AG04450 (cell line): ENCODE measurements at places on chromosomes 16 and 17.

GRCh38 chr17:40014375-40014980 is 762 bp upstream of the CSF3 start:
- DNase-seq: no peak

- no peak for DNase-seq
Observed at GRCh38 chr17:6867849-6868248, 36.3 kb upstream of the TEKT1 start.

GRCh38 chr17:78818932-78819331 is 21.7 kb downstream of the USP36 start:
- DNase-seq: no peak

GRCh38 chr17:74646231-74646630 is 22.7 kb upstream of the CD300E start:
- no peak for DNase-seq

GRCh38 chr16:12337871-12338655 is 361.5 kb downstream of the SNX29 start:
- no peak for DNase-seq

- no peak for DNase-seq
Observed at GRCh38 chr17:44384281-44384822, 5.1 kb downstream of the ITGA2B start.

- no peak for DNase-seq
Observed at GRCh38 chr17:32935726-32936125, 7.8 kb downstream of the TMEM98 start.

DNA sequence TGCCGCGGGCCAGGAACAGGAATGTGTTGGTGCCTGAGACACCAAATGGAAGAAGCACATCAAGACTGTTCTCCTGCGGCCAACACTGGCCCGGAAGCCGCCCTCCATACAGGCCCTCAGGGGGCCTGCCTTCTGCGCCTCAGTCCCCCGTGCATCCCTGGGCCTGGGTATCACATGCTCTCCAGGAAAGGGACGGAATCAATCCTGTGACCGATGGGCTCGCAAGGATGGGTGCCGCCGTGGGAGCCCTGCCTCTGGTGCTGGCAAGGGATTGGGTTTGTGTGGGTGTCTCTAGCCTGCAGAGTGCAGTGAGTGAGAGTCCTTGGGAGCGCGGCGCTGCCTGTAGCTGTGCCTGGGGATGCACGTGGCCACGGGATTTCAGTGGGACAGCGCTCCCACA is 19.4 kb downstream of the CIBAR2 start:
- DNase-seq: no peak

GRCh38 chr16:81324808-81325207 is 10.0 kb downstream of the GAN start:
- DNase-seq: no peak

DNA sequence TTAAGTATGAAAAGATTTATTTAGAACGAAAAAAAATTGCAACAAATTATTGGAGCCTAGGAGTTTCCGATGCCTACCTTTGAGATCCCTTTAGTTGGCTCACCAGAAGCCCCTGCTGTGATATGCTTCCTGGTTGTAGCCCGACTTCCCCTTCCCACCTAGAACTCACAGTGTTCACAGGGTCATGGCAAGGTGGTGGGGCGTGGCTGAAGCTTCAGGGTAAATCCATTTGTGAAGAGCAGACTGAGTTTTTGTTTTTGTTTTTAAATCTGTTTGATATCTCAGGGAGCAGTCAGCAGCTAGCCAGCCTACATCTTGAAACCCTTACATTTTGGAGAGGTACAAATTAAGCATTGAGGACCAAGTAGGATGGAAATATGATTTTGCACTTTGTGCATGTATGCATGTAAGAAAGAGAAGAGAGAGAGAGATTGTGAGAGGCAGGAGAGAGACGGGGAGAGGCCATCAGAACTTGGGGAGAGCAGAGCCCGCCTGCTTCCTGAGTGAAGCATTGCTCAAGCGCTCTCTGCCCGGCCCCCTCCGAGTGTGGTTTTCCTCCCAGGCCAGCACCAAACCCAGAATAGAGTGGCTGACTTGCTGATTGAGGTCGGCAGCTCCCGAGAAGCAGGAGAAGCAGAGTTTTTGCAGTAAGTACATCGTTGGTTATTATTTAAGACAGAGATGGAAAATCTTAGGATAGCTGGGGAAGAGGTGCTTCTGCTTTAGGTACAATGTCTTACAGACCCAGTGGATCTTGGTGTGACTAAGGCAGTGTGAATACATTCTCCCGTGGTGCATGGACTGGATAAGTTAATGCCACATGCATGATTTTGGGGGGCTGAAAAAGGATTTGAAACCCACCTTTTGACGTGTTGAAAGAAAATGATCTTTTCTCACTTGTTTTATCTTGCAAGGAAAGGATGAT is 64.2 kb downstream of the SPECC1 start:
- no peak for DNase-seq

GRCh38 chr17:7932949-7933348 is 943 bp downstream of the CNTROB start:
- no peak for DNase-seq

DNA sequence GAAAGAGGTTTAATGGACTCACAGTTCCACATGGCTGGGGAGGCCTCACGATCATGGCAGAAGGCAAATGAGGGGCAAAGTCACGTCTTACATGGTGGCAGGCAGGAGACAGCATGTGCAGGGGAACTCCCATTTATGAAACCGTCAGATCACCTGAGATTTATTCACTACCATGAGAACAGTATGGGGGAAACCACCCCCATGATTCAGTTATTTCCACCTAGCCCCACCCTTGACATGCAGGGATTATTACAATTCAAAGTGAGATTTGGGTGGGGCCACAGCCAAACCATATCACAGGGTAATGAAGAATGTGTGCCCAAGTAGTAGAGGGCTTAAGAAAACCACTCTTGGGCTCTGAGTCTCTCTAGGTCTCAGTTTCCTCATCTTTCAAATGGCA is 85.1 kb downstream of the PRKCB start:
- no peak for DNase-seq

DNA sequence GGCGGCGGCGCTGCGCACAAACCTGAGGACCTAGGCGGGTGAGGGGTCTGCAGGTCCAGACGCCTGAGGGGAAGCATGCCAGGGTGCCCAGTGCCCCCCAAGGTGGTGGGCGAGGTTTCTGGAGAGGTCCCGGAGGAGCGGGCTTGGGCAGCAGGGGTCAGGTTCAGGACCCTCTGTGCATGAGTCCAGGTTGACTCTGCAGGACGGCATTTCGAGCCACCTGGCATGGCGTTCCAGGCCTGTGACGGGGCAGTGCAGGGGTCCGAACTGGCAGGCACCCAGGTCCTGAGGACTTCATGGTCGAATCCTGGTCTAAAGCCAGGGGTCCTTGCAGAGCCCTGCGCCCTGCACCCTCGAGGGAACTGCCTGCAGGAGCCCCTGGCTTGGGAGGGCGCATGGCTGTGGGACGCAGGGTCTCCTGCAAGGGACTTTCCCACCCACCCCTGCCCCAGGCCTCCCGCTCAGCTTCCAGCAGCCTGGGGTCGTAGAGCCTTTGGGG is 3.5 kb downstream of the SLC16A3 start:
- no peak for DNase-seq

DNA sequence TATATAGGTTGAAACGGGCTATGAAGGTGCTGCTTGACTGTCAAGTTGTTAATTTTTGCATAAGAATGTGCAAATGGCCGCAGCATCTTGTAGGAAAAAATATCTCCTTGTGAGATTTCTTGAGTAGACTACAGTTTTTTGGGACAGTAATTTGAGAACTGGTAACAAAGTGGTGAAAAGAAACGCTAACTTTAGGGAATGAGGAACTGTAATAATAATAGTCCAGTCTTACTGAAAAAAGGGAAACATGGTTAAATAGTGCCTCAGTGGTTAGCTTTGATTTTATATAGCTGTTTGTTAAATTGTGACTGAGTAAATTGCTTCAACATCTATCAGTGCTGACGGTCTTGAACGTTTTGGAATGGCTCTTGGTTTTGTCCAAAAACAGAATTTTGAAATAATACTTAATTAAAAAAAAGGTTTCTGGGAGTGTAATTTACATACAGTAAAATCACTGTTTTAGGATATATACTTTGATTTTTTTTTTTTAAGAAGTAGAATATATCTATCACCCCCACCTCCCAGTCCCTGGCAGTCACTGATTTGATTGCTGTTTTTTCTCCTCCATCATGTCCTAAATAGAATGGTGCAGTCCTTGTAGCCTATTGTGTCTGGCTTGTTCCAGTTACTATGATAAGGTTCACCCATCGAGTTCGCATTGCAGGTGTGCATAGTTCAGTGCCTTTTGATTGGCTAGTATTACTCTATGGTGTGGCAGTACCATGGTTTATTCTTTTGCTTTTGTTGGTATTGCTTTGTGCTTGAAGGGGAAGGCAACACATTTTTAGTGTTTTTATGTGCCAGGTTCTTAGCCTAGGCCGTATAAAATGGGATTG is 2.8 kb downstream of the HAPSTR1 start:
- DNase-seq: no peak

DNA sequence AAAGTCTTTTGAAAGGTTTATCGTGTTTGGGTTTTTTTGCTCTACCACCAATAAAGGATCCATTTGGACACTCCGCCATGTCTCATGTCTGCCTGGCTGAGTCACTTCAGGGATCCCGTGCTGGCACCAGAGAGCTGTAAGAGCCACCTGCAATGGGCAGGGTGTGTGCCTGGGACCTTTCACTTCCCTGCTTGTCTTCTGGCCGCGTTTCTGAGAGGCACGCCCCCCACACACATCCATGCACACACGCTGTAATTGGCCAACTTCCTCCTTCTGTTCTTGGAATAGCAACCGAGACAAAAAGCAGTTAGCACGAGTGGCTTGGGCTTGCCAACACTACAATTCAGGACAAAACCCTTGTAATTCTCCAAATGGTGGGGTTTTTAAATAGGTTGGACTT is 9.8 kb upstream of the SOST start:
- no peak for DNase-seq

- DNase-seq: no peak
Observed at GRCh38 chr17:39212195-39212810, 12.2 kb downstream of the RPL19 start.

DNA sequence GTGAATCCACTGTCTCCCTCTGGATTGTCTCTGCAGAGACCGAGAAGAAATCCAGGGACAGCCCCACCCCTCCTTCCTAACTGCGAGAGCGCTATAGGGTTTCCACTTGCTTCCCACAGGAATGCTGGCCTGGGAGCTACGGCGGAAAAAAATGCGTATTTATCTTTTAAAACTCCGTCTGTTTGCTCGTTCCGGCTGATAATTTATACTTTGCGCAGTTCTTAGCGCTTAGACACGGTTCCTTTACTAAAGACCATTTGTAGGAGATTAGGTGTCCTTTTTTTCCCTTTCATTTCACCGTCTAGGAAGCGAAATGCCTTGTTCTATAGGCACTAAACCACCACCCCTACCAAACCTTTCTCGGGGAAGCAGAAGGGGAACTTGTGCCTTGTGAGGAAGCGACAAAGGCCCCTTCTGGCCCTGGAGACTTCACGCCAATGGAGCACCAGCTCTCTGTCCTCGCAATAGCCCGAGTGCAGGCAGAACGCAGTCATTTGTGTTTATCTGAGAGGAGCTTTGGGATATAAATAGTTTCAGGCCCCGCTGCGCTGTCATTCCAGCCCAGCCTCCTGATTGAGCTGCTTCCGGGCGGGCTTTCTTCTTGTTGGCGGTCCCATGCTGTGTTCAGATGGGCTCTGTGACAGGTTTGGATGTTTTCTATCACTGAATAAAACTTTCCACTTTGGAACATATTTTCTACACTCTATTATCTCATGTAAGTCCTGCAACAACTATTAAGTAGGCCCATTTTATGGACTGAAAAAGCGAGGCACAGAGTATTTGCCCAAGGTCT is 791 bp upstream of the SUPT4H1 start:
- DNase-seq: no peak

- DNase-seq: no peak
Observed at GRCh38 chr16:23917621-23918020, 81.8 kb downstream of the PRKCB start.

DNA sequence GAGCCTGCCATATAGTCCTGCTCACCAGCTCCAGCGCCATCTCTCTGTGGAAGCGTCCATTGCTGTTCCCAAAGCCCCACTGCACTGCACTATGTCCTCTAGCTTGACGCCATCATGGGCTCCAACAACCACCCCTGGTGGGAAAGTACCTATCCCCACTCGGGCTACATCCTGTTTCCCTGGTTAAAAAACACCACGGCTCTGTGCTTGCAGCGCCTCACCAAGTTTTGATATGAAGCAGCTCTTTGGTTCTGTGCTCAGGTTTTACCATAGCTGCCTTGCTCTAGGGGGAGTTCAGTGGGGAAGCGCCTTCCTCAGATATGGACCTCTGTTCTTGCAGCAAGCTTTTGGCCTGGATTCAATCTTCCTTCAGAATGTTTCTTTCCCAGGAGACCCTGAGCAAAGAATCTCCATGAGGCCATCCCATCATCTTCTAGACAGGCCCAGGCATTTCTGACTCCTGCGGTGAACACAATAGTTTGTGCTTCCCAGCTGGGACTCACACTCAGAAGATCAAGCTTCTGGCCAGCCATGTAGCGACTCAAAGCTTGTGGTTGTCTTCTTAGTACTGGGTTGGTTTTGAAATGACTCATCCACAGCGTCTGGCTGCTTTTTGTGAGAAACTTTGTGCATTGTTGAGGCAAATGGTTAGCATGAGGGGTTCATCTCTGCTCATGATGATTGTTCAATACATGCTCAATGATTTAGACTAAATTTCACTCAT is 39.5 kb downstream of the DYNLRB2 start:
- DNase-seq: no peak

DNA sequence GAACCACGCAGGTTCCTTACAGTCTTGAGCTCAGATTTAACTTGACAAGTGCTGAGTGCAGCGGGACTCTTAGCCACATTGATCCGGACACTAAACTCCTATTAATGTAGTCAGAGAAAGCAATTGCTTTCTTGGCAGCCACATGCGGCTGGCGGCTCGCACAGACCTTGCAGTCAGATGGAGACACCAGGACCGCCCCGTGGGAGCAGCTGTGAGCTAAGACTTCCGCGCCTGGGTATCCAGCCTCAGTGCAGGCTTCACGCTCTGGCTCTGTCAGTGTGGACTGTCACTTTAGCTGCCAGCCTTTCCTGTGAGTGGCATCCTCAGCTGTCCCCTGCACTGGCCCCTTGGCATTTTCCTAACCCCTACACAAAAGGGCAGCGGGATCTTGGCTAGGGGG is 80.9 kb upstream of the NLRP1 start:
- no peak for DNase-seq

GRCh38 chr16:46756772-46757171 is 8.6 kb upstream of the MYLK3 start:
- DNase-seq: no peak

GRCh38 chr17:50532452-50533024 is at the start of gene EPN3:
EPN3 (plus strand) TSS chr17:50532735; CDS start chr17:50536557, 3,822 bp downstream.
- DNase-seq: no peak

- no peak for DNase-seq
Observed at GRCh38 chr16:64410306-64410705, 711.6 kb downstream of the CDH11 start.
